ENCODE measurements at places on chromosomes 2 and 18.

DNA sequence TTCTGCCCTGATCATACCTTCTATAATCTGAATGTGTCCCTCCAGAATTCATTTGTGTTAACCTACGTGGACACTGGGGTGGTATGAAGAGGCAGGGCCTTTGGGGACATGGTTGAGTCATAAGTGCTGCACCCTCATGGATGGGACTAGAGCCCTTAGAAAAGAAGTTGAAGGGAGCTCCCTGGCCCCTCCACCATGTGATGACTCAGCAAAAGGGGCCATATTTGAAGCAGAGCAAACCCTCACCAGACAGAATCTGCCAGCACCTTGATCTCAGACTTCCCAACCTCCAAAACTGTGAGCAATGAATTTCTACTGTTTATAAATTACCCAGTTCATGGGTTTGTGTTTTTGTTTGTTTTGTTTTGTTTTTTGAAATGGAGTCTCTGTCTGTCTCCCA, 33.4 kb upstream of the CD207 start:
- DNase-seq, result no peak

- no peak for DNase-seq
Measured at GRCh38 chr2:47528874-47529273, 125.9 kb downstream of the MSH2 start.

- DNase-seq, result no peak
Measured at GRCh38 chr2:1486670-1487069, 73.4 kb downstream of the TPO start.

- no peak for DNase-seq
Measured at GRCh38 chr2:189544318-189545042, 36.1 kb downstream of the SLC40A1 start.

- DNase-seq, result no peak
Measured at GRCh38 chr18:58991167-58991798, 126.6 kb downstream of the ZNF532 start.

- DNase-seq, result no peak
Measured at GRCh38 chr2:209933499-209934483, 68.6 kb upstream of the RPE start.

- DNase-seq, result no peak
Measured at GRCh38 chr2:181393472-181393871, 63.7 kb upstream of the ITGA4 start.

- no peak for DNase-seq
Measured at GRCh38 chr18:21741562-21742314, 1.1 kb downstream of the MIB1 start.

DNA sequence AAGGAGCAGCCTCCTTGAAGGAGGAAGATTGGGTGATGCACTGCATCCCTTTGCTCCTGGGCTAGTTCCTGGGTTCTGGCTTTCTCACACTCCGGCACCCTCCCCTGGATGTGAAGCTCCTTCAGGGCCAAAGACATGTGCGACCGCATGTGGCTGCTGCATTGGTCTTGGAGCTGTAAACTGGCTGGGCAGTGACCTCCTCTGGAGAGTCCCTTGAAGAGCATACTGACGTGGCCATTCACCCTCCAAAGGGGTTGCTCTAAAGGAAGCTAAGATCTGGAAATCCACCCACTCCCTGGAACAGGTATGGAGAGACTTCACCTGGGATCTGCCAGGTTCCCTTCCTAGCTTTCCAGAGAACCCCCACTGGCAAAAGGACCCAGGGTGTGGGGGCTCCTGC, 62.1 kb downstream of the TMEM17 start:
- DNase-seq, result no peak

GRCh38 chr2:159129824-159130223, 156.7 kb downstream of the WDSUB1 start:
- no peak for DNase-seq

- DNase-seq, result no peak
Measured at GRCh38 chr2:165016772-165017411, 61.6 kb upstream of the SLC38A11 start.

GRCh38 chr2:40962026-40962425, 510.1 kb upstream of the SLC8A1 start:
- DNase-seq, result no peak

DNA sequence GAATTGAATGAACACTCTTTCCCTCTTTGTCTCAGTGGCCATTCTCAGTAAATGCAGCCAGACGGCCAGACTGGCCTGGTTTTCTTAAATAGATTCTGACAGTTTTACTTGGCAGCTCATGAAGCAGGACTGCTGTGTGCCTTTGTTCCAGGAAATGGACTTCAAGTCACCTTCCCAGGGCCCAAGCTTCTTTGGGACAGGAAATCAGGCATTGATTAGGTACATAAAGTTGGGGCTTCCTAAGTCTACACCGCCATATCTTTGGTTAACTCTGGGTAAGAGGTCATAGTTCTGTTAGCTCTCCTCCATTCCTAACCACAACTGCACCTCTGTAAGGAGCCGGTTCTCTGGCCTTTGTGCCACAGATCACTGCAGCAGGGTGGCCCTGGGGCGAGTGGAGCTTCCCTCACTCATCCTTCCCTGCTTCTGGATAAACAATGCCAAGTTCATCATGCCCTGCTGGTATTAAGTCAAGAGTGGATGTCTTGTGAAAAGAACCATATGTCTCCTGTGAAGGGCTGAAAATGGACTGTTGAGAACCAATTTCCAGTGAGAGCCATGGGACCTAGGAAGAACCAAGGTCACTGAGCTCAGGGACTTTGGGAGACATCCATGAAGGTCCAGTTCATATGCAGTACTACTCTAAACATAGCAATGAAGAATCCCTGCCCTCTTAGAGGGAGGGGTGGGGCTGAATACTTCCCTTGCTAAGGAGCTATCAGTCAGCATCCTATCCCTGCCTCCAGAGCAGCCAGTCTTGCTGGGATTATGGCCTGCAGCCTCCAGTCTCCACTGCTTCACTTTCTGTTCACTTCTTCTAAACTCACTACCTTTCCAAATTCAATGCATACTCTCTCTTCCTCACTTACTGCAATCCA, 122.6 kb upstream of the XPO1 start:
- DNase-seq, result no peak
